ENCODE measurements at places on chromosomes 12 and 14. TPM values are rescaled to one million over a fixed set of nuclear protein-coding genes. Genes with fewer than 3 reads are reported as not detected.

DNA sequence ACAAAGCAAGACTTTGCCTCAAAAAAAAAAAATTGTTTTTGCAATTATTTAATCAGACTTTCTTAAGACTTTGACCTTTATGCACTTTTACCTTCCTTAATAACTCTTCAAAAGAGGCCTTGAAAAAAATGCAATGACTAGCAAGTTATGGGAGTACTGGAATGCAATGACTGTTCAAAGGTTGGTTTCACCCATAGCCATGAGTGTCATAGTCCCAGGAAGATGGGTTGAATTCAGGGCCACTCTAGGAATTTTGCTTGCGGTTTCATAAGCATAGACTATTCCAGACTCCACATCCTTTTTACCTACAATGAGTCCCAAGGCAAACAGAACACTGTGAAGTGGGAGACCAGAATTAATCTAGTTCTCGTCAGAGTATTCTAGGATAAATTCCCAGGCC, 29.4 kb upstream of the DENND5B start:
- no peaks in the 10 kb centered on the region for H3K36me3 ChIP-seq
- H3K27ac ChIP-seq, result no peak overlapping the region

DNA sequence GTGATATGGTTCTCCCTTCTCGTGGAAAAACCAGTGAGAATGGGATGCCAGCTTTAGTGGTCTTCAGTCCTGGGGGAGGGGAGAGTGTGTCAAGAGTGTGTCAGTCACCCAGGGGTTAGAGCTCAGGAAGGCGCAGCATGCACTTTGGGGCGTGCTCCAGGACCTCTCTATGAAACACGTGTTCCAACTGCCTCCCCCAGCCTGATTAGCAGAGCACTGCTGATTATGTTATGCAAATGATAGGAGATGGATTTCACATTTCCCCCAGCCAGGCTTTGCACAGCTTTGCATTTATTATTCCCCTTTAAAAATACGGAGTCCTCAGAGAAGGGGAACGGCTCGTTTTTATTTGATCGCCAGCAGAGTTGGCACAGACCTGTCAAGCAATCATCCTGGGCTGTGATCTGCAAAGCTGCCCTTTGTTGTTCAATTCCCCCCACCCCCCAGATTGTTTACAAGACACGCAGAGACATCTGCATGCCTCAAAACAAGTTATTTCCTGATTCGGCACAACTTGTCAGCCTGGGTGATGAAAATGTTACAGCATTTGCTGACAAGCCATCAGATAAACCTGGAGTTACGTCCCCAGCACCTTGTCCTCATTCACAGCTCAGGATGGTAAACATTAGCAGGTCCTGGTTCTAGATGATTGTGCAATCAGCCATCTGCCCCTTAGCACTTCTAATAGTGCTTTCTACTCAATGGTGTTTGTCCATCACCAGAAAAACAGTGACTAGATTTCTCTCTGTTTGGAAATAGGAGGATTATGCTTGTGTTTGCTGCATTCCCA, 196.5 kb downstream of the NOVA1 start:
- no peak overlapping the region for H3K27ac ChIP-seq
- no peak overlapping the region for H3K4me3 ChIP-seq
- no peaks in the 10 kb centered on the region for H3K36me3 ChIP-seq

GRCh38 chr12:29245246-29245645, 96.2 kb downstream of the FAR2 start:
- DNase-seq, result no peak
- H3K27ac ChIP-seq, result no peak overlapping the region
- H3K4me3 ChIP-seq, result no peak overlapping the region
- H3K36me3 ChIP-seq, result peaks cover 1% of the 10 kb centered on the region

DNA sequence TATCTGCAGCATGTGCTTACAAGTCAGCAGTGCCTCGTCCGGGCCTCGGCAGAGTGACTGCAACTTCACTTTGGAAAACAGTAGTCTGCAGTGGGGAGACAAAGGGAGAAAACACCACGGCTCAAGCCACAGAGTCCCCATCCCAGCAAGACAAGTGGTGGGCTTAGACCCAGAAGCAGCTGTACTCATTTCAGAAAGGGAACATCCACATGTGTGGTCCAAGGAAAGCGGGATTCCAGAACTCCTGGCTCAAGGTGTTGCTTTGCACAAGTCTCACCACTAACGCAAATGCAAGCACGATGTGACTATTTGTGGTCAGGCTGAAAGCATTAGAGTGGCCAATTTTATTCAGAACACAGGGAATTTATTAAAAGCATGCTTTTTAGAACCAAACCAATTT, 198.3 kb downstream of the TTC7B start:
- peaks cover 2% of the 10 kb centered on the region for H3K36me3 ChIP-seq
- H3K4me1 ChIP-seq, result peaks cover 12% of the 10 kb centered on the region
- no peaks in the 10 kb centered on the region for H3K27me3 ChIP-seq
- H3K27ac ChIP-seq, result no peak overlapping the region
- H3K4me3 ChIP-seq, result no peak overlapping the region
- no peak for DNase-seq

DNA sequence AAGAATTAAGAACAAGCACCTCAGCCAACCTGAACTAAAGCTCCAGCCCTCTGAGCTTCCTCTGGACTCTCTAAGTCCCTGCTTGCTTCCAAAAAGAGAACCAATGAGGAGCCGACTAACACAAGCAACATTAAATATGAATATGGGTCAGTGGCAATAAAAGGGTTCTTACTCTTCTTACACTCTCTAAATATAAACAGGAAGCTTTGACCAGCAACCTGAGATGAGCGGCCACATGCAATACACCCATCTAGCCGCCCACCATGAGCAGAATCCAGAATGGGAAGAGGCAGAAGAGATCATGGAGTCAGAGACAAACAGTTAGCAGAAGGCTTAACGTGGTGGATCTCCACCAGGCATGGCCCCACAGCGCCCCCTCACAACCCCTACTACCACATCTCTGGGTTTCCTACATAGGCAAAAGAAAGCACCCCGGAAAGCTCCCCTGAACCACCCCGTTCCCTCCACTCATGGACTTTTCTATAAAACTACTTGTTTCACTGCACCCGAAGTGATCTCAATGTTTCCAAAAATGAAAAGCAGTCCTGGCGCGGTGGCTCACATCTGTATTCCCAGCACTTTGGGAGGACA, 59.4 kb downstream of the TTC7B start:
- peaks cover 12% of the 10 kb centered on the region for H3K27me3 ChIP-seq
- no peak overlapping the region for H3K4me3 ChIP-seq
- H3K36me3 ChIP-seq, result no peaks in the 10 kb centered on the region

DNA sequence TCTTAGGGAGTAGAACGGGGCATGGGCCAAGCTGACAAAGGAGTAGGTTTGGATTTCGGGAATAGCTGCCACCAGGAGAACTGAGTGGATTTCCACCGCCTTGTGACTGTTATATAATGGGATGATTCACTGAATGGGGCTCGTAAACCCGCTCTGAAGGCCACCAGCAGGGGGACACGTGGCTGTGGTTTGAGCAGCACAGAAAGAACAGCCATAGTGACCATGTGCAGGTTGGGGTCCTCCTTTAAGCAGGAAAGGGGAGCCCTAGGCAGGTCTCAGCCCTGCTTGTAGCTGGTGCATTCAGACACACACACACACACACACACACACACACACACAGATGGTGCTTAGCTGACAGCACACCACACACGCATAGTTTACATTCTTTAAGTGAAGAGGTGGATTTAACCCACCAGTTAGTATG, 8.6 kb upstream of the ASB2 start:
- no peak for DNase-seq
- no peak overlapping the region for H3K4me3 ChIP-seq
- peaks cover 8% of the 10 kb centered on the region for H3K27me3 ChIP-seq

- no peaks in the 10 kb centered on the region for H3K27me3 ChIP-seq
- peak overlapping the region; percentile 100 for H3K27ac ChIP-seq
- H3K4me1 ChIP-seq, result peaks cover 27% of the 10 kb centered on the region
- peaks cover 27% of the 10 kb centered on the region for H3K36me3 ChIP-seq
Measured at GRCh38 chr12:53452159-53453077, 516 bp downstream of the PCBP2 start.

- DNase-seq, result no peak
- H3K27ac ChIP-seq, result no peak overlapping the region
- no peak overlapping the region for H3K4me3 ChIP-seq
- H3K27me3 ChIP-seq, result no peaks in the 10 kb centered on the region
- no peaks in the 10 kb centered on the region for H3K36me3 ChIP-seq
Measured at GRCh38 chr12:117890137-117890536, 78.7 kb downstream of the KSR2 start.

The CMA1 gene
- total RNA-seq, result not detected

All from progenitor cell of endocrine pancreas (in vitro differentiated cells).